ENCODE measurements at places on chromosomes 13 and 19. TPM values are rescaled to one million over a fixed set of nuclear protein-coding genes. Genes with fewer than 3 reads are reported as not detected.

GRCh38 chr13:81138353-81138980 is 797.5 kb upstream of the SPRY2 start:
- DNase-seq, result no peak

DNA sequence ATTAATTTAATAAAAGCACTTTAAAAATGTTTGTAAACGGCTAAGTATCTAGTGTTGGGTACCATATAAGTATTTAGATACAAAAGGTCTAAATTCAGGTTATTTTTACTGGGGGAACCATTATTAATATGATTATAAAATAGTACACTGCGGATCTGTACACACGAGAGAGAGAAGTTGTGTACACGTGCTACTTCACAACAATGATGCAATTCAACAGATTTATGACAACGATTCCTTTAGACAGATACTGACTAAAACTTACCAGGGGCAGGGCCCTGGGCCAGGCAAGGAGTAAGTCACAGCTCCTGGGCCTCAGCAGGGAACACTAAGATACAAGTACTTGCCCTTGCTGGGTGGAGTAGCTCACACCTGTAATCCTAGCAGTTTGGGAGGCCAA is 29.1 kb upstream of the TPTE2 start:
- no peak for DNase-seq

Gene CASP14
- not detected for total RNA-seq

Gene C5AR2
- 1.1 TPM for total RNA-seq

GRCh38 chr13:37984357-37984756 is 114.8 kb upstream of the TRPC4 start:
- no peak for DNase-seq

DNA sequence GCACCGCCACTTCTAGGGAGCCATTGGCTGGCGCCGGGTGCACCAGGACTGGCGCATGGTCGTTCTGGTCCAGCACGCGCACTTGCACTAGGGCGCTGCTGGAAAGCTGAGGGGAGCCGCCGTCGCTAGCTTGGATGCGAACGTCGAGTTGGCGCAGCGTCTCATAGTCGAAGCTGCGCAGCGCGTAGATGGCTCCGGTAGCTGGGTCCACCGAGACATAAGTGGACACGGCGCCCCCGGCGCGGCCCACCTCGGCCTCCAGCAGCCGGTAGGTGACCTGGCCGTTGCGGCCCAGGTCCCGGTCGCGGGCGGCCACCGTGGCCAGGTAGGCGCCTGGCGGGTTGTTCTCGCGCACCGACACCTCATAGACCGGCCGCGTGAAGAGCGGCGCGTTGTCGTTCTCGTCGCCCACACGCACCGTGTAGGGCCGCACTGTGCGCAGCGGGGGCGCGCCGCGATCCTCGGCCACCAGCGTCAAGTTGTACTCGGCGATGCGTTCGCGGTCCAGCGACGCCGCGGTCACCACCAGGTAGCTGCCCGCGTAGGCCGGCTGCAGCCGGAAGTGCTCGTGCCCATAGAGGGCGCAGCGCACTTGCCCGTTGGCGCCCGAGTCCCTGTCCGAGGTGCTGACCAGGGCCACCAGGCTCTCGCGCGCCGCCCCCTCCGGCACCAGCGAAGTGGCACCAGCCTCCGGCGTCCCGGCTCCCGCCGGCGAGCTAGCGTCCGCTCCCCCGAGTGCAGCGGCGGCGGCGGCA is 1.7 kb downstream of the PCDH8 start:
- no peak for DNase-seq

Gene LRRC25
- 13.3 TPM for total RNA-seq

Gene ZSCAN5B
- not detected for total RNA-seq

GRCh38 chr19:44072543-44073401 is 813 bp downstream of the ZNF284 start:
- DNase-seq, result no peak

DNA sequence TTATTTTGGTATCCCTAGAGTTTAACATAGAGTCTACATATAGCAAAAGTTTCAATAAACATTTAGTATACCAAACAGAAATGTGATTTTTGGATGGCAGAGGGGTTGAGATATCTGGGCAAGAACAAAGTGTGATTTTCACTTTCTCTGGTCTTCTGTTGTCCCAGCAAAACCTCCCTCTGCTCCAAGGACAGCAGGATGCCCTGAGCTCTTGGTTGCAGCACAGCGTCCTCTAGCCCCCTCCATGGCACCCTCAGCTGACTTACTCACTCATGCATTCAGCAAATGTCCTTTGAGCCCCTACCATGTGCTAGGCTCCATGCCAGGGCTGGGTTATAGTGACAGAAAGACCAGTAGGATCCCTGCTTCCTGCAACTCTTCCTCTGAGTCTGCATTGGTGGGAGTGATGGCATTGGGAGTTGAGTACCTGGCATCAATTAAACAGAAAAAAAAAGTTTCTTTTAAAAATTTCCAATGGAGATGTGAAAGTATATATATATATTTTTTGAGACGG is 104.8 kb upstream of the UBL3 start:
- no peak for DNase-seq

- no peak for DNase-seq
These were observed 62.5 kb downstream of the TNFRSF19 start for GRCh38 chr13:23632741-23633140.

- DNase-seq, result no peak
These were observed 248.2 kb downstream of the PCDH9 start for GRCh38 chr13:66981912-66982311.

DNA sequence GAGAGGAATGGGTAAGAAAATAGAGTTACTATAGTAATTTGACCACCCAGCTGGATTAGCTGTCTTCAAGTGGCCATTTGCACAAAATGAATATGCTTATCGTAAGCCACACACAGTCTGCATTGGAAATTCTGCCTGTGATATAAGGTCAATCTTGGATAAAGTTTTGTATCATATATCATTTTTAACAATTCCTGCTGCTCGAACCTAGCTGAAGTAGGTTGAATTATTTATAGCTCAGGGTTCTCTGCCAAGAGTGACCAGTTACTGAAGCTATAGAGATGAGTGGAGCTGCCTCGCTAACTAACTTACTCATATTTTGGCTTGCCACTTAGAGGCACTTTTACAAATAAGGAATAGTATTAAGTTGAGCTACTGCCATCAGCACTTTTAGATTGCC is 220.9 kb downstream of the RGCC start:
- no peak for DNase-seq

DNA sequence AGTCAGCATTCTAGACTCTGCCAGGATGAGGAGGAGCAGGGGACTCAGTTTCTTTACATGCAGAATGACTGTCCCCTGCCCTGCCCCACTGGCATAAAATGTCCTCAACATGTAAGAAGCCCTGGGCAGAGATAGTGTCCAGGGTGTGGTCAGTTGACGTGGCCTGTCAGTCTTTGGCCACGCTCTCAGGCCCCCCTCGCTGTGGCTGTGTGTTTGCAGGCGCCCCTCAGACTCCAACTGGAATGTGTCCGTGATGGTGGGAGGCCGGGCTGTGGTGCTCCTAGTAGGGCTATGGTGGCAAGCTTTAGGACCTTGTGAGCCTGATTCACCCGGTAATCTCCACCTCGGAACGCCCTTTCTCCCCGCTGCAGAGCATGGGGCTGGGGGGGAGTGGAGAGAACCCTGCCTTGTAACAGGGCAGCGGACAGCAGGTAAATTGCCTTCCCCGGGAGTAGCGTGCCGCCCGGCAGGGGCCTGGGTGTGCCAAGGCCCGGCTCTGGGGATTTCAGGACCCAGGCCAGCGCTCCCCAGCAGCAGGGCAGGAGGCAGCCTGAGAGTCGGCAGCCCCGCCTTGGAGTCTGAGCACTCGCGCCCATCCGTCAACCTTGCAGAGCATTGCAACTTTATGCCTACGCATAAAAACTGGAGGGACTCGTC is 62.3 kb downstream of the CHST8 start:
- DNase-seq, result peak; percentile 44

GRCh38 chr19:29121684-29122083 is 91.3 kb downstream of the UQCRFS1 start:
- DNase-seq, result no peak

Gene AMER2
- 0.49 TPM for total RNA-seq

DNA sequence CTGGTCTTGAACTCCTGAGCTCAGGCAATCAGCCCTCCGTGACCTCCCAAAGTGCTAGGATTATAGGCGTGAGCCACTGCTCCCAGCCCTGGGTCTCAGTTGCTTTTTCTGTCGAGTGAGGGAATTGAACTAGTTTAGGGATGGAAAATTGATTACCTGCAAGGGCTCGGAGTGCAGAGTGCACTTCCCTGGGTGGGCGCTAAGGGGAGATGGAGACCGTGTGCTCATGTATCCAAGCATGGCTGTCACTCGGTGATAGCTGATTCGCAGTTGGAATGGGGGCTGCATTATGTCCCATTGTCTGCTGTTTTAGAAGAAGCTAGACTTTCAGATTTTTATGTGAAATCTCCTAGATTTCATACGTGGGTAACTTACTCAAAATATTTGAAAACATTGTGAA is 139.9 kb upstream of the RFC3 start:
- DNase-seq, result no peak

Measured in sigmoid colon (tissue), 7 donors.